Fibroblast of skin of right quadriceps (primary cell): ENCODE measurements at places on chromosomes 6 and 20.

GRCh38 chr6:38259736-38260135 is 380.0 kb downstream of the BTBD9 start:
- peak; percentile 77 for DNase-seq

GRCh38 chr6:108730635-108731515 is 117.3 kb upstream of the ARMC2 start:
- no peak for DNase-seq

DNA sequence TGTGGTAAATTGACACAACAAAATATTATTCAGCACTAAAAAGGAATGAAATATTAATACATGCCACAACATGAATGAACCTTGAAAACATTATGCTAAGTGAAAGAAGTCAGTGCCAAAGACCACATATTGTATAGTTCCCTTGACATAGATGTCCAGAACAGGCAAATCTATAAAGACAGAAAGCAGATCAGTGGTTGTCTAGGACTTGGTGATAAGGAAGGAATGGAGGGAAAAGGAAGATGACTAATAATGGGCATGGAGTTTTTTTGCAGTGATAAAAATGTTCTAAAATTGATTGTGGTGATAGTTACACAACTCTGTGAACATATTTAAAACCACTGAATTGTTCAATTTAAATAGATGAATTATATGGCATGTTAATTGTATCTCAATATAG is 32.5 kb downstream of the TBX18 start:
- no peak for DNase-seq

GRCh38 chr20:53243152-53243551 is 271.0 kb downstream of the TSHZ2 start:
- no peak for DNase-seq

- DNase-seq: no peak
Measured at GRCh38 chr6:29504961-29505360, 17.2 kb upstream of the MAS1L start.
